Natural killer cell (primary cell): ENCODE measurements at places on chromosomes 6 and 20.

DNA sequence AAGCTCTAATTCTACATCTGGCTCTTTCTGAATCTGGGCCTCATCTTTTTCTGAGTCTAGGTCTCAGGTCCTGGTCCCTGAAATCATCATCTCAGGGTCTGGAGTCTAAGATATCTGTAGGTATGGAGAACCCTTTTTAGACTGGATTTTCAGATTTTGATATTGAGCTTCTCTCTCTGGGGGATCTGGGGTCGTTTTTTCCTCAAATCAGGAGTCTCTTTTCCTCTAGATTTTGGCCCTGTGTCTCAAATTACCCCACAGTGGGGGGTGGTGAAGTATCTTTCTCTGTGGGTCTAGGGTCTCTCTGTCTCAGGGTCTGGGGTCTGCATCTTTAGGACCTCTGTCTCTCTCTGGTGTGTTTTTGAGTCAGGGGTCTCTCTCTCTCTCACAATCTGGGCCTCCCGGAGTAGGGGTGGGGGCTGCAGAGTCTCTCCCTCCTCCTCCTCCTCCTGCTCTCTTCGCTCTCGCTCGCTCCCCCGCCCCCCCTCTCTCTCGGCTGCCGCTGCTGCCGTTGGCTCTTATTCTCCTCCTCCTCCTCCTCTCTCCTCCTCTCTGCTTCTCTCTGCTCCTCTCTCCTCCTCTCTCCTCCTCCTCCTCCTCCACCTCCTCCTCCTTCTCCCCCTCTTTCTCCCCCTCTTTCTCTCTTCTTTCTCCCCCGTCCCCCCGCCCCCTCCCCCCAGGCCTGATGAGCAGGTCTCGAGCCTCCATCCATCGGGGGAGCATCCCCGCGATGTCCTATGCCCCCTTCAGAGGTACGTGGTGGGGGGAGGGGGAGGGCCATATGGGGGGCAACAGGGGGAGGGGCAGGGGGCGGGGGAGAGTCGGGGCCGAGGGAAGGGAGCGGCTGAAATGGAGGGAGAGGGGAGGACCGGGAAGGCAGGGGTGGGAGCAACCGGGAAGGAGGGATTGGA lies at the start of gene SYNGAP1:
Gene SYNGAP1, plus strand, starts transcription at position 486 of the 911 bp plus-strand sequence. Its CDS starts 200 bp downstream, at position 686.
- no peak for DNase-seq

DNA sequence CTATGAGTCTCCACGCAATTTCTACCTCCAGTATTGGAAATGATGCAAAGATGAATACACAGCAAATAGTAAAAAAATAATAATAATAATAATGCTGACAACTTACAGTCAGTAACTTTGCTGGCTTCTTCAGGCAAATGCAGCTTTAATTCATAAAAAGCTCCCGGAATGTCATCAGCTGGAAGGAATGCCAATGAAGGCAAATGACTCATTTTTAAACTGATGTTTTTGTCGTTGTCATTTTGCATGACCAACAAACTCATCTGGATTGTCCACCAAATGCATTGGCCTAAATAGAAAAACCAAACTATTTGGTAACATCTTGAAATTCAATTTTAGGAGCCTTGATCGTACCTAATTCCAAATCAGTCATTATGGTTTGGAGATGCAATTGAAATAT lies 217.1 kb downstream of the ALDH8A1 start:
- no peak for DNase-seq

DNA sequence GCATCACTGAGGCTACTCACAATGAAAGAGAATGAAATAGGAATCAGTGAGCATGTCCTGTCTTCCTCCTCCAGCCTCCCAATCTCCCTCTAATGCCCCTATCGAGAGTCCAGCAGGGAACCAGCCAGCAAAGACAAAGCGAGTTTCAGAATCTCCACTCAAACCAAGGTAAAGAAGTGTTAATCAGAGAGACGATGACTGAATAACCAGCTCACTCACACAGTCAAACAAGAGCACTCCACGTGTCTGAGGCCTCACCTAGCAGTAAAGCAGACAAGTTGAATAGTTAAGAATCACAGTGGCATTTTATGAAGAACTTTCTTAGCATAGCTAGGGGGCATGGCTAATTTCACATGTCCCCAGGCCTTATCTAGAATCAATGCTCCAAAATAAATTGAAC lies 3.3 kb upstream of the TREM1 start:
- DNase-seq: no peak

DNA sequence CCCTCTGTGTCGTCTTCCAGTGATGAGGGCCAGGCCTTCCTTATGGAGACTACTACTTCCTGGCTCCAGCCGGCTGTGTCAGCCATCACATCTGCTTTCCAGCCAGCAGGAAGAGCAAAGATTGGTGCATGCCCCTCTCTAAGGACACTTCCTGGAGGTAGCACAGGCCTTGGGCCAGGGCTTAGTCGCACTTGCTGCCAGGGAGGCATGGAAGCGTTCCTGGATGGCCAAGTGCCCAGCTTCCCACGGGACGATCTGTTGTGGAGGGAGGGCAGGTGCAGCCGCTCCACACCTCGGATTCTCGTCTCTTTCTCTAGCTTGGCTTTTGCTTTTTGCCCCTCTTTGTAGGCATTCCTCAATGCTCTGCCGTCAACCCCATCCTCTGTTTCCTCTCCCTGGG lies 11.9 kb downstream of the ERMARD start:
- no peak for DNase-seq

DNA sequence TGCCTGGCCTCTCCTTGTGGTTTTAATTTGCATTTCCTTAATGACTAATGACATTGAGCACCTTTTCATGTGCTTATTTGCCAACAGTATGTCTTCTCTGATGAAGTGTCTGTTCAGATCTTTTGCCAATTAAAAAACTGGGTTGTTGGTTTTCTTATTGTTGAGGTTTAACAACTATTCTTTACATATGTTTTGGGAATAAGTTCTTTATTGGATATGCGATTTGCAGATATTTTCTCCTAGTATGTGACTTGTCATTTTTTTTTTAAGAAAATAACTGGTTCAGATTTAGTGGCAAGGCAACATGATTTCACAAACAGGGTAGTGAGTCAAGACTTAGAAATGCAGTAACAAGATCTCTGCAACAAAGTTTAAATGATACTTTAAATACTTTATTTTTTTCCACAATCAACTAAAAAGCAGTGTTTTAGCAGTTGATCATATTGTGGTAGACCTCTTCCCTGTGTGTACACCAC lies 67.8 kb downstream of the TIAM2 start:
- no peak for DNase-seq

- no peak for DNase-seq
Measured at GRCh38 chr6:149867876-149868640, 3.9 kb upstream of the LRP11 start.

GRCh38 chr6:130927305-130927704 lies 100.1 kb downstream of the SMLR1 start:
- DNase-seq: no peak

DNA sequence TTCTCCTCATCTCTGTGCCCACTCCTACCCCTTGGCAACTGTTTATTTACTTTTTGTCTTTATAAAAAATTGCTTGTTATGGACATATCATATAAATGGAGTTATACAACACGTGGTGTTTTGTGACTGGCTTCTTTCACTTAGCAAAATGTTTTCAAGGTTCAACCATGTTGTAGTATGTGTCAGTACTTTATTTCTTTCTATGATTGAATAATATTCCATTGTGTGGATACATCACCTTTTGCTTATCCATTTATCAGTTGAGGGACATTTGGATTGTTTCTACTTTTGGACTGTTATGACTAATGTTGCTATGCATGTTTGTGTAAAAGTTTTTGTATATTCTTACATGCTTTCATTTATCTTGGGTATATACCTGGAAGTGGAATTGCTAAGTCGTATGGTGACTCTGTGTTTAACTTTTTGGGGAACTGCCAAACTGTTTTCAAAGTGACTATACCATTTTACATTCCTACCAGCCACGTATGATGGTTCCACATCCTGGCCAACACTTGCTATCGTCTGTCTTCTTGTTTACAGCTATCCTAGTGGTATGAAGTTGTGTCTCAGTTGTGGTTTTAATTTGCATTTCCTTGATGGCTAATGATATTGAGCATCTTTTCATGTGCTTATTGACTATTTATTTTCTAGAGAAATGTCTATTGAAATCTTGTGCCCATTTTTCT lies 84.4 kb downstream of the SLX4IP start:
- no peak for DNase-seq

DNA sequence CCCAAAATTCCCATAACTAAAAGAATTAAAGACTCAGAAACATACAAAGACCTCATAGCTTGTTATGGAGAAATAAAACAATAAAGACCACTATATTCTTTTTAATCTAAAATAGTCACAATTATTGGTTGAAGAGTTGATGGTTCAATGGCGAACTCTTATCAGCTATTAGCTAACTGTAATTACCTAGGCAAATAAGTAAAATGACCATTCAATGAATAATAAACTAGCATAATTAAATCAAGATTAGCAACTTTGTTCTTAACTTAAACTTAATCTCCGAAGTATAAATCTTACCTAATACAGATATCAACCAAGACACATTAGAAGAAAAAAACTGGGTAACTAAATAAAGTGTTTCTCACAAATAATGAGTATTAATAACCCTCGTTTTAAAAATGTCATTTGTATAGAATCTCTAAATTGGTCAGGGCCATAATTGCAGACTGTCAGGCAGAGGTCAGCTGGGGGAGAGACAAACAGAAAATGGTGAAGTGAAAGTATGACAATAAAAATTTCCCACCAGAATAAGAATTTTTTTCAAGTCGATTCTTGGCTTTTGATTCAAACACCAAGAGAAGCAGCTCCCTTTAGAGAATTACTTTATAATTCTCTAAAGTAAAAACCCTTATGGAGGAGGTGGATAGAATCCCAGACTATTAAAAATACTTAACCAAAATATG lies 1.7 kb downstream of the FKBP5 start:
- no peak for DNase-seq

- no peak for DNase-seq
Measured at GRCh38 chr6:153849072-153849779, 189.8 kb upstream of the OPRM1 start.

GRCh38 chr20:53919886-53920285 lies 150.5 kb downstream of the BCAS1 start:
- DNase-seq: no peak

DNA sequence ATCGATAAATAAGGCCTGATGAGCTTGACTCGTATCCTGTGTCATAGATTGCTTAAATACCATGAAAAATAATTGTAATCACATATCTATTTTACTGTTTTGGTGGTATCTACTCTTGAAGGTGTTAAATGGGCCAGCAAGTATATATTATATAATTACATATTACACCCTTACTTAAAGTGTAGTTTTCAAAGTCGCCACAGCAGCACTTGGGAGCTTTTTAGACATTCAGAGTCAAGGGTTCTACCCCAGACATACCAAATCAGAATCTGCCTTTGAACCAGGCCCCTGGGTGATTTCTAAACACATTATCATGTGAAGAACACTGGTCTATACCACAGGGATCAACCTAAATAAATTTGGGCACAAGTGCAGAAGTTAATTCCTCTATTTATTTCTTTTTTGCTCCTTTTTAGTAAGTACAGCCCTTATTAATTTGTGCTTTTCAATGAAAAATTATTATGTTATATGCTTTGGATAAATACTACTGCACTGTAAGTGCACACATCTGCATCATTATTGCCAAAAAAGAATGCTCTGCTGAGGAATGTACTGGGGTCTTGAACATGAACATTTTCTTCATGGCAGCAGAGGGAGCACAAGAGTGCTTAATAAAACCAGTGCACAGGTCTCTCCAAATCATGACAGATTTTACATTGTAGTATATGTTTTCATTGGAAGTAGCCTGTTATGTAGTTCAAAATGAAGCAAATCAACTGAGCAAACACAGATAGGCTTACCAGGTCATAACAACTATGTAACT lies 3.1 kb upstream of the ATXN1 start:
- no peak for DNase-seq

DNA sequence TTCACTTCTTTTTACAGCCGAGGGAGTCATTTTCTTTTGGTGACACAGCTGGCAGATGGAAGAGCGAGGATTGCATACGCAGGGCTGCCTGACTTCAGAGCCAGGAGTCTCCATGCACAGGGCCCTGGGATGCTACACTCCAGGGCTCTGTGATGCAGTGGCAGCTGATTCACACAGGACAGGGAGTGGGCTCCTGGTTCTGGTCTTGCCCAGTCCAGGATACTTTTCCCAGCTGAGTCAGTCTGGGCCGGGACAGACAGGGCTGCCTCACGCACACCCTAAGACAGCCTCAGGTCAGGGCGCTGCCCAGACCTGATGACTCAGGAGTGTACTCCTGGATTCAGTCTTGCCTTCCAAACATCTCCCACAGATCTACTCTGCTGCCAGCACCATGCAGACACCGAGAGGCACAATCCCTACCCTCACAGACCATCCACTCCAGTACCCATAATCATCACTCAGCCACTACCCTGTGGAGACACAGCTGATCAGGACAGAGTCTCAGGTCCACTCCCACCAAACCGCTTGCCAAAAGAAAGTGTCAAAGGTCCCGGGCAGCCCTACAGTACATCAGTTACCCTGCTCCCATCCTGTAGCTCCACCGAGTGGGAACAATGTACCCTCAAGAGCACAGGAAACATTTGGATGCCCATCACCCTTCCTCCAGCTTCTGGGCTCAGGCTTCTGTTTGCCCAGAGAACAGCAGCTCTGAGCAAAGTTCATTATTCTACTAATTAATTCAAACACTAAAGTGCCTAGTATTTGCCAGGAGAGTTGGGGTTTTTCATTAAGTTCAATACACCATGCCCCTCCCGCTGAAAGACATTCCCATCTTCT lies 11.5 kb downstream of the SDC4 start:
- DNase-seq: no peak

DNA sequence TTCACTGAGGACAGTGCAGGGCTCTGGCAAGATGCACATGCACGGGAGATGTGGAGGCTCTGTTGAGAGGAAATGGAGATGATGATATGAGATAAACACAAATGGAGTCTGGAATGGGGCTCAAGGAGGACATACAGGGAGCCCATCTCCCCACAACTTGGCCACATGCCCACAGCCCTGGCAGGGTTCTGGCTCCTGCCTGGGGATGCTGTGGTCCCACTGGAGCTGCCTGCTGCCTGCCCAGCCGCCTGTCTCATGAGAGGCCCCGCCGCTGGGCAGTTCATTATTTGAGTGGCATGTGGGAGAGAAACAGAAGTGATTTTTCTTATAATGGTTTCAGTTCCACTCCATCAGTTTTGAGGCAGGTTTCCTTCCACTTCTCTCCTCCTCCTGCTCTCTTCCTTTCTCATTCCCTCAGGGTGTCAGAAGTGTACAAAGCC lies 133.6 kb upstream of the TRAF3IP2 start:
- no peak for DNase-seq

- no peak for DNase-seq
Measured at GRCh38 chr6:121839896-121840295, 404.4 kb downstream of the GJA1 start.

- DNase-seq: no peak
Measured at GRCh38 chr20:6673071-6673470, 94.4 kb upstream of the BMP2 start.

GRCh38 chr6:113774127-113774825 lies 82.9 kb upstream of the MARCKS start:
- no peak for DNase-seq

GRCh38 chr6:3222506-3223038 lies 4.9 kb downstream of the TUBB2B start:
- no peak for DNase-seq

- no peak for DNase-seq
Measured at GRCh38 chr6:93165850-93166430, 253.4 kb downstream of the EPHA7 start.

- DNase-seq: no peak
Measured at GRCh38 chr6:72102561-72102960, 216.2 kb downstream of the RIMS1 start.
